ENCODE measurements at places on chromosomes 2 and 18. TPM values are rescaled to one million over a fixed set of nuclear protein-coding genes. Genes with fewer than 3 reads are reported as not detected.

The LONRF2 gene
- total RNA-seq: not detected

The COL4A4 gene
- total RNA-seq: 0.36 TPM

The ESPNL gene
- total RNA-seq: 8.5 TPM

The RBM43 gene
- 4.8 TPM for total RNA-seq

The BMP10 gene
- total RNA-seq: not detected

All from myocyte (in vitro differentiated cells).